Memory B cell (primary cell): ENCODE measurements at places on chromosomes 6 and 20.
A peak's percentile ranks its signal among the peaks of the same experiment; 100 is the strongest.

- no peak for DNase-seq
Measured at GRCh38 chr6:160457823-160458222, 109.6 kb downstream of the SLC22A3 start.

DNA sequence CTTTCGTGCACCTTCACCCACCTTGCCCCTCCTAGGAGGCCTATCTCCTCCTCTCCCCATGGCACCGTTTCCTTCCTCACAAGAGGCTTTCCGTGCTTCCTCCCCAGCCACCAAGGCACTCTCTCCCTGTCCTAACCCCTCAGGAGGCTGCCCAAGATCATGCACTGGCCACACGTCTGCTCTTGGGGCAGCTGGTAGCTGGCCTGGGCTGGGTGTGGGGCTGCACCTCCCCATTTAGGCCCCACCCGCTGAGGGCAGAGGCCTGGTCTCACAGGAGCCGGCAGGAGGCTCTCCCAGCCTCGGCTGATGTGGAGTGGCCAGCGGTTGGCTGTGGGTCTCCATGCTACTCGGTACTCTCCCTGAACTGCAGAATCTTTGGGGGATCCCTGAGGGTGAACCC, 13.6 kb downstream of the NOL4L start:
- DNase-seq: no peak

DNA sequence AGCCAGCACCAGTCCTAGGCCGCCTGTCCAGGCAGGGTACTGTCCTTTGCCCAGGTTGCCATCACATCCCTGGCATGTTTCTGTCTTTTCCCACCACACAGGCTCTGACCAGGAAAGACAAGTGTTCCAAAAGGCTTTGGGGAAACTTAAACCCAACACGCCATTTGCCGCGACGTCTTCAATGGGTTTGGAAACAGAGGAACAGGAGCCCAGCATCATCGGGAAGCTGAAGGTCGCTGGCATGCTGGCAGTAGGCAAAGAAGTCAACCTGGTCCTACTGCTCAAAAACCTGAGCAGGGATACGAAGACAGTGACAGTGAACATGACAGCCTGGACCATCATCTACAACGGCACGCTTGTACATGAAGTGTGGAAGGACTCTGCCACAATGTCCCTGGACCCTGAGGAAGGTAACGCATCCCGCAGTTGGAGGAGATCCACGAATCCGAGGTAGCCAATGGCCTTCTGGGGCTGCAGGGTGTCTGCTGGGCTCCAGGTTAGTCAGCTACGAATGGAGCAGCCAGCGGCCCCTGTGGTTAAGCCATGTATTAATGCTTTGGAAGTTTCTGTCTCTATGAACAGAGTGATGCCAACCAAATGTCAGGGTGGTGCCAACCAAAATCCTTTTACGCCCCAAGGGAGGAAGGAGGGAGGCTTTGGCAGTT, 36.2 kb downstream of the TGM3 start:
- DNase-seq: no peak

- DNase-seq: no peak
Measured at GRCh38 chr6:15411766-15412165, 165.9 kb downstream of the JARID2 start.

DNA sequence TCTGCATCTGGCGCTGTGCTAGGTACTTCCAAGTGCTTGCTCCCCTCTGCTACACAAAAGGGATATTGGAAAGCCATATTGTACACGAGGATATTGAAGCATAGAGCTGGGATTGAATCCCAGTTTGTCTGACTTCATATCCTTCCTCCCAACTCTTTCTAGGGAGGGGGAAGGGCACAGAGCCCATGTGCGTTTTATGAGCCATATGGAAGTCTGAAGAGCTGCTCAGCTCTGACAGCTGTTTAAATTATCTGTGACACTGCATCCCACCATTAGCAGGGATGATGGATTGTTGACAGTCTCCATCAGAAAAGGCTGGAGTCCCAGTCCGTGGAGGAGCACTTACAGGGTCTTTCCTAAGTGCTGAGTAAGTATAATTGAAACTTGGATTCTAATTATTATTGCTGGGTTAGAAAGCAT, 18.4 kb downstream of the TIAM2 start:
- DNase-seq: no peak

DNA sequence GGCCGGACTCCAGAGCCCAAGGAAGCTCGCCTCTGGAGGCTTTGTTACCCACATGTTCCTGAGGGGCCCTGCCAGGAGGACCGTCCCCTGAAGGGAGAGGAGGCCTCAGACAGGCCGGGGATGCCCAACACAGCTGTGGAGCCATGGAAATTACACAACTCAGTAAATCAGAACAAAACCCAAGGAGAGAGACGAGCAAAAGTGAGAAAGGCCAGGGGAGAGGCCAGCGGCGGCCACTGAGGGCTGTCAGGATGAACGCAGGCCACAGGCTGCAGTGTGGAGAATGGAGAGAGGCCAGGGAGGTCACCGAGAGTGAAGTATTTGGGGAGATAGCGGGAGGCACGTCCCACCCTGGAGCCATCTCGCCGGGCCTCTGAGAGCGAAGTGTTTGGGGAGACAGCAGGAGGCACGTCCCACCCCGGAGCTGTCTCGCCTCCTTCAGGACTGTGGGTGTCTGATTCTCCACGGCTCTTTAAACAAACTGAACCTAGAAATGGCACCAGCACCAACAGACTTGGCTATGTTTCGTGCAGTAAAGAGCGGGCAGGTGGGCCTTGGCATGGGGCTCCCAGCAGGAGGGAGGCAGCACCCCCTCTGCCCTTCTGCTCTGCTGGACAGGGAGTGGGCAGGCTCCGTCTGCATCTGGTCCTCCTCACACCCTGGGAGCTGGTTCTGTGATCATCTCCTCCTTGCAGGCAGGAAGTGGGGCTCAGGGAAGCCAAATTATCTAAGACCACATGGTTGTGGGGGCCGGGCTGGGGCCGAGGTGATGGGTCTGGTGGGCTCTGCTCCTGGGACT, 91.0 kb downstream of the YTHDF1 start:
- no peak for DNase-seq

- no peak for DNase-seq
Measured at GRCh38 chr6:88982720-88983119, 19.3 kb upstream of the RNGTT start.

DNA sequence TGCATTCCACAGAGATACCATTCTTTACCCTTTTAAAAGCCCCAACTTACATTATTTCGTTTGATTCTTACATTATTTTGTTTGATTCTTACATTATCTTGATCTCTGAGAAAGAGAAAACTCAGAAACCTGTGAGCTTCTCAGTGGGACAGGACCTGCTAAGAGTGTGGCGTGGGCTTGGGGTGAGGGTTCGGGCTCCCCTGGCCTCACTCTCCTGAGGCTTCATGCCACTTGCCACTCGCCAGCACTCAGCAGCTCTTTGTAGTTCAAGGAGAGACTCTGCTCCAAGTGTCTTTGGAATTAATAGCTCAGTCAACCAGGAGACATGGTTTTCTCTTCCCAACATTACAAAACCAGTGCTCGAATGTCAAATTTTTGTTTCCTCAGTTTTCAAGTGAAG, 132.4 kb upstream of the RGS17 start:
- DNase-seq: no peak

DNA sequence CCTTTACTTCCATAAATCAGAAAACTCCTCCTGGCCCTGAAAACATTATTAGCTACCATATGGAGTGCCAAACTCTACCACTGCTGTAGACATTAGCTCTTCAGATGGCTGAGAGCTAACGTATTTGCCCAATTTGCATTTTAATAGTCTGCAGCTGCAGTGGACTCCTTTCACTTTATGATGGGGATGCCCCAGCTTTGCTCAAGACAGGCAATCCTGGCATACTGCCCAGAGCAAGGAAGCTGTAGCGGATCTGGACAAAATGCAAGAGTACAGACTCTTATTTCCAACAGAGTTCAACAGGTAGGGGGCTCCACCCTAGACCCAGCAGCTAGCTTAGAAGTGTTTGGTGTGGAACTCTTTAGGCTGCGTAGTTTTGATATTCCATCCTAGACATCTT, 246.7 kb downstream of the FOXC1 start:
- peak; percentile 47 for DNase-seq

DNA sequence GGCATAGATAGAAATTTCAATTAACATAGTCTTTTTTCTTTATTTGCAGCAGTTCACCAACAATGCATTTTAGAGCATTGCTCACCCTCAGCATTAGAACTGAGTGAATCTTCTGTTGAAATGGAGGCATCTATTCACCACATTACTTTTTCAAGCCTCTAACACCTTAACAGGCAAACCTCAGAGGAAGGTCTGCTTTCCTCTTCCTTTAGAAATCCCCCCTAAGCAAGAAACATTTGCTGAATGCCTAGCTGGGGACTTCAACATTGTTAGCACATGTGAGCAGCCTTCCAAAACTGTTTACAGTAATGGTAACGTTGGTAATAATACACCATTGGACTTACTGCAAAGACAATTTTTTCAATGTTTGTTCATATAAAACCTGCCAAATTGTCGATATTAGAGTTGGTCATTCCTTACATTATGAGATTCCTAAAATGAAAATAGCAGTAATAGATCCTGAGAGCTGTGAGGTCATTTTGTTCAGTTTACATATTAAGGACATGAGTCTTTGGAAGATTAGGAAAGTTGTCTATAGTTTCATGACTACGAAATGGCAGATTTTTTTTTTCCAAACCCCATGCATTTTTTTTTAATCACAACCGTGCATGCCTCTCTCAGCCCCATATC, 20.6 kb upstream of the AKIRIN2 start:
- no peak for DNase-seq

- DNase-seq: no peak
Measured at GRCh38 chr6:160667639-160668481, 3.8 kb upstream of the LPA start.

DNA sequence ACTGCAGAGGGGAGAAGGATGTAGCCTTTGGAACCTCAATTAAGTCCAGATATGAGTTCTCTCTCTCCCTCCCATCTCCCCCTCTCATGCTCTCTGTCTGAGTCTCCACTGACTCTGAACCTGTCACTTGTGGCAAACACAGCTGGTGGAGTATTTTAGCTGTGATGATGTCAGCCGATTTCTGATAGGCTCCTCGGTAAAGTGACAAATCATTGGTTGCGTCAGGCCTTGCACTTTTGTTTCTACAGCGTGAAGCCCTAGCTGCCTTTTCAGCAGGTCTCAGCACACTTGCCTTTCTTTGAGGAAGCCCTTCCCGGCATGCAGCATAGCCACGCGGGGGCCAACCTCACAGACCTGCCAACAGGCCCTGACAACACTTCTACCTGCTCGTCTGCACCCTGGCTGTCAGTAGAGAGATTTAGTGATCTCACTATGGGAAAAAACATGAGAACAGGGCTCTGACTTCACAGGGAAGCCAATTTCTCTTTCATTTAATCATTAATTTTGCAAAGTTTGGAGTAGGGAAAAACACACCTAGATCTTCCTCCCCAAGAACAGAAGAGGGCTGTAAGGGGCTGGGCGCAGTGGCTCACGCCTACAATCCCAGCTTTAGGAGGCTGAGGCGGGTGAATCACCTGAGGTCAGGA, 84.4 kb downstream of the GMPR start:
- peak; percentile 49 for DNase-seq

GRCh38 chr6:110699780-110700179, 115.5 kb downstream of the CDK19 start:
- no peak for DNase-seq

GRCh38 chr20:23143986-23144690, 58.0 kb upstream of the CD93 start:
- no peak for DNase-seq

DNA sequence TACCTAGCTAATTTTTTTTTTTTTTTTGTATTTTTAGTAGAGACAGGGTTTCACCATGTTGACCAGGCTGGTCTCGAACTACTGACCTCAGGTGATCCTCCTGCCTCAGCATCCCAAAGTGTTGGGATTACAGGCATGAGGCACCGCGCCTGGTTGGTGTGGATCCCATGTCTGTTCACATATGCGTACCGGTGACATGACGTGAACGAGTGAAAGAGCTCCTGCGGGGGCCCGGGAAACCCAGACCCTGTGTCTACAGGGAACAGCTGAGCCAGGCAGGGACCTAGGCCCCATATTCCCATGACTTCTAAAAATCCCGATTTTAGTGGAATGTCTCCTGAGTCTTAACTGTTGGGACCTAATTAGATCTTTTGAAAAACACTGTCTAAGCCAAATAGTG, 33.1 kb downstream of the VSTM2L start:
- DNase-seq: no peak

DNA sequence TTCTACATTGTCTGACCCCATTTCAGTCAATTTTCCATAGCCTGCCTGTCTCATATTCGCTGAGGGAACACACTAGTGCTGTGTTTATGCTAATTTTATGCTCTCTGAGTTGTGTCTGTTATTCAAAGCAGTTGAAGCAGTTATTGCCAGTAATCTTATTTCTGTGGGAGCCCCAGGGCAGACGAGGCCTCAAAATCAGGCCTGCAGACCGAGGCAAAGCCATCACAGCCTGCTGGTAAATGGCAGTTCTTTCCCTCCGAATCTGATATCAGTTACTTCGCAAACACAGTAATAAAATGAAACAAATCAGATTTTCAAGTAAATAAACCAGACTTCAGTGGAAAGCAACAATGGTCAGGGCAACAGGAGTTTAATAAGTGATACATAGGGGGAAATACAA, 508.4 kb downstream of the PKHD1 start:
- no peak for DNase-seq

GRCh38 chr6:79246891-79247290, 12.4 kb upstream of the HMGN3 start:
- no peak for DNase-seq

- no peak for DNase-seq
Measured at GRCh38 chr6:157763129-157763903, 59.7 kb upstream of the SNX9 start.

- no peak for DNase-seq
Measured at GRCh38 chr6:20700375-20700774, 166.1 kb downstream of the CDKAL1 start.

DNA sequence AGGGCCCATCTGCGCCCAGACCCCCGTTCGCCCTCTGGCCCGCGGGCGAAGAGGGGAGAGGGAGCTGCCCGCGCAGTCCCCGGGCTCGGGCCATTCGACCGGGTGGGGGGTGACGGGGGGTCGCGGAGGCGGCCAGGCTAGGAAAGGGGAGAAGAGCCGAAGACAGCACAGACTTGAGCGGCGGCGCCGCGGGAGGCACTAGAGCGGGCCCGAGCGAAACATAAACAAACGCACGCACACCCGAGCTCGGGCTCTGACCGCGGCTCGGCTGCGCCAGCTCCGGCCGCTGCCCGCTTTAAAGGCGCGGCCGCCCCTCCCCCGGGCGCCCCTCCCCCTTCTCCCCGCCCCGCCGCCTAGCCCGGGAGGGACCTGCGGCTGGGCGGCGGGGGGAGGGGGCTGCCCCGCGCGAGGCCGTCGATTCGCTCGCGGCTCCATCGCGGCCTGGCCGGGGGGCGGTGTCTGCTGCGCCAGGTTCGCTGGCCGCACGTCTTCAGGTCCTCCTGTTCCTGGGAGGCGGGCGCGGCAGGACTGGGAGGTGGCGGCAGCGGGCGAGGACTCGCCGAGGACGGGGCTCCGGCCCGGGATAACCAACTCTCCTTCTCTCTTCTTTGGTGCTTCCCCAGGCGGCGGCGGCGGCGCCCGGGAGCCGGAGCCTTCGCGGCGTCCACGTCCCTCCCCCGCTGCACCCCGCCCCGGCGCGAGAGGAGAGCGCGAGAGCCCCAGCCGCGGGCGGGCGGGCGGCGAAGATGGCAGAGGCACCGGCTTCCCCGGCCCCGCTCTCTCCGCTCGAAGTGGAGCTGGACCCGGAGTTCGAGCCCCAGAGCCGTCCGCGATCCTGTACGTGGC, at the start of gene FOXO3:
TSS of gene FOXO3 (plus strand) at position 455 of the 846 bp plus-strand sequence. CDS start at position 747, 292 bp downstream.
- DNase-seq: peak; percentile 48

GRCh38 chr20:40370800-40371199, 318.2 kb downstream of the MAFB start:
- DNase-seq: no peak

GRCh38 chr6:36124881-36125280, 5.4 kb upstream of the MAPK13 start:
- no peak for DNase-seq
